ENCODE measurements at places on chromosomes 16 and 17.

DNA sequence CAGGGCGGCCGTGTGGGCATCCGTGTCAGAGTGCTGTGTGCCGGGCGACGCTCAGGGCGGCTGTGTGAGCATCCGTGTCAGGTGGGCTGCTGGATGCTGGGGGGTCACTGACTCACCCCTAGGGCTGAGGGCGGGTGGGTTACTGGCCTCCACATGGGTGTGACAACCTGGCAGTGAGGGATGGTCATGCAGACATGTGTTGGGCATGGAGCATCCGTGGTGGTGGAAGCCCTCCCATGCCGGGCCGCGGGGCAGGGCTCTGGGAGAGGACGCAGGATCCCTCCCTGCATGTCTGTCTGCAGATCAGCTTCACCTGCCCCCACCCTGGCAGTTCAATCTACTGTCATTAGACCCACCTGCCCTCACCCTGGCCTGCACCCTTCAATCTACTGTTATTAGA lies 56.3 kb downstream of the METRNL start:
- no peak for DNase-seq

DNA sequence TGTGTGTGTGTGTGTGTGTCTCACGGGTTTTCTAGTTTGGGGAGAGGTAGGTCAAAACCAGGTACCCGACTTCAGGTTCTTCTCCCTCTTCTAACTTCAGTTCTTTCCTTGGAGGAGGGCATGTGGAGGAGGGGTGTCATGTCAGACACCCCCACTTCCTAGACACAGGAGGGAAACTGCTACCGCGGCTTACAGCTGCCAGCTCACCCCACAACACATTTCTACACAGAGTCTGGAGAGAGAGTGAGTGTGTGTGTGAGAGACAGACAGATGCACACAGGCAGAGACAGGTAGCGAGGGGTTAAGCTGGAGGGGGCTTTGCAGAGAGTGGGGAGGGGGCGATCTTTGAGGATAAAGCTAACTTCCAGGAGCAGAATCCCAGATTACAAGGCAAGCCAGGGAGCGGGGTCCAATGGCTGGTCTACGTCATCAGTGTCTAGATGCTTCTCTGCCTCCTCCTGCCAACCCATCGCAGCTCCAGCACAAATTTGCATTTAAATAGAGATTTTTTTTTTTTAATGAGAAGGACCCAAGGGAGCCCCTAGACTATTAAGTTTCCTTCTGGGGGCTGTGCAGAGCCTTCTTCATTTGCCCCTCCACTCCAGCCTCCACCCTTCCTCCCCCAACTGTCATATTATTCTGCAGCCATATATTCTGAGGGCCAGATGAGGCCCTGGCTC lies 48.9 kb downstream of the MRM1 start:
- DNase-seq, result no peak

DNA sequence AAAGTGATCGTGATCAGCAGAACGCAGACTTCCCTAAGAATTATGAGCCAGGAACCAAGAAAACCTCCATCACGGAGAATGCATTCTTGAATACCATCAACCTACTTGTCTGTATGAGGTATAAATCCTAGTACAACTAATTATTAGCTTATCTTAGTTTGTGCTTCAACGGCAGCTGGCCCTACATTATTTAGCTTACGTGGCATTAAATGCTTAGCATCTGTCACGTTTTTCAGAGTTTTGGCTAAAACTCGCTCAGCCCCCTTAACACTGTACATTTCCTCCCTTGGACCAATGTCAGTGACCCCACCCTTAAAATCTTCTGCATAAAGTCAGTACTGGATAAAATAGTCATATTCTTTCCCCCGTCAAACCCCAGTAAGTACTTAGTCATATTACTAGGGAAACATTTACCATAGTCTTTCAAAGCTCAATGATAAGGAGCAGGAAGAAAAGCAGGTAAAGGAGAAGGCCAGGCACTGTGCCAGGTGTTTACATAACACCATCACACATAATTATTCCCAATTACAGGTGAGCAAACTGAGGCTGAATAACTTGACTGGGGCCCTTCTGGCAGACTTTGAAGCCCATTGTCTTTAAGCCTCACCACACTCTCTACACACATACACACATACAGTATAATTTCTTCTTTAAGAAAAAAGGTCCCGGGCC lies 16.6 kb upstream of the TXNDC11 start:
- no peak for DNase-seq

- DNase-seq, result peak; percentile 74
Measured at GRCh38 chr17:28725660-28726225, 290 bp downstream of the TLCD1 start.

GRCh38 chr17:73227379-73227778 lies 34.3 kb downstream of the CPSF4L start:
- DNase-seq, result peak; percentile 43

- DNase-seq, result no peak
Measured at GRCh38 chr16:86618431-86619238, 40.3 kb downstream of the FOXL1 start.

GRCh38 chr16:88070989-88071625 lies 119.9 kb downstream of the BANP start:
- no peak for DNase-seq

DNA sequence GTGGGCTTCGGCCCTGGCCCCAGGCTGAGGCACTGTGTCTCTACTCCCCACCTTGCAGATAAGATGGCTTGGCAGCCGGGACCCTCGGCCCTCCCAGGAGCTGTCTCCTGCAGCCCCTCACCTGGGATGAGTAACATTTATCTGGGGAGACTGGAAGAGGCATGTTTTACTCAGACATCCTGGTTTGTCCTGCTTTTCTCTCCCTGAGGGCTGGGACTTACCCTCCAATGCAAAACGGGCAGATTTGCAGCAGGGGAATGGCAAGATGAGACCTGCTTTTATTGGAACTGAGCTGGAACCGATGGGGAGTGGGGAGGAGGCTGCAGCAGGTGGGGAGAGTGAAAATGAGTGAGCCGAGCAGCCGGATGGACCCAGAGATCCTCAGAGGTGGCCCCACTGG lies 27.3 kb upstream of the UBE2G1 start:
- DNase-seq, result no peak

DNA sequence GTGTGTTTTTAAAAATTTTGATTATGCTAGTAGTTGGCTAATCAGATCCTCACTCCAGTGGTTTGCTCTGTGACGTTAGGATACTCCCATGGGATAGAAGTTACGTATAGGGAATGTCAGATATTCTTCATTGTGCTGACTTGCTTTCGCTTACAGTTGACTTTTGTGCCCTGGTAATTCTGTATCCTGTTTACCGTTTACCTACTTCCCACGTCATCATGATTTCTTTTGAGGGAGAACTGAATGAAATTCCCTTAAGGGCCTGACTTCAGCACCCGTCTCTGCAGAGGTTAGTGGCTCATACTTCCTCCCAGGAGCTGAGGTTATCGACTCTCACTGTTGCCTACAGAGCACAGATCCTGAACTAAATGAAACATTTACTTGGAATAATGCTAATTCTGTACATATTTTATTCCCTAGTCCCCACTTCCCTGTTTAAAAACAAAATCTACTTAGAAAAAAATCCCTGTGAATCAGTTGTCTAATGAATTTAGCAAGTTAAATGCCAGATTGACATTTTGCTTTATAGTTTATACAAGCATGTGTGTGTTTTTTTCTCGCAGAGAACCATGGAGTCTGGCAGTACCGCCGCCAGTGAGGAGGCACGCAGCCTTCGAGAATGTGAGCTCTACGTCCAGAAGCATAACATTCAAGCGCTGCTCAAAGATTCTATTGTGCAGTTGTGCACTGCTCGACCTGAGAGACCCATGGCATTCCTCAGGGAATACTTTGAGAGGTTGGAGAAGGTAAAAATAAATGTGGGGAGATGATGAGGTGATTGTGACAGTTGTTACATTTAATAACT lies 2.8 kb downstream of the PRKAR1A start:
- no peak for DNase-seq

- no peak for DNase-seq
Measured at GRCh38 chr17:74407384-74407783, 24.5 kb upstream of the GPRC5C start.

DNA sequence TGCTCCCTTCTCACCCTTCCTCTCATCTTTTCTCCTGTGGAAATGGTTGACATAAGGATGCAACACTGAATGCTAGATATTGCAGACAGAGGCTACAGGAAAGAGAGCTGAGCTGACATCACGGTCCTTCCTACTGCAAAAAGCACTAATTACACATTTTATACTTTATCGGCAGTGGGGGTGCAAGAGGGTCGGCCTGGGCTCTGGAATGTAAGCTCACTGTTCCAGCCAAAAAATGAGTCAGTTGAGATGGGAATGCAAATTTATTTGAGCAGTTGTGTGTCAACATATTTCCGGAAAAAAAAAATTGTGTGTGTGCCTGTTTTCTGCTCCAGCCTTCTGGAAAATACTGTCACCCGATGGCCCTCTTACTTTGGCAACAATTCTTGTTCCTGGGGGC lies 14.1 kb upstream of the MRTFB start:
- DNase-seq, result no peak

GRCh38 chr16:84410361-84411138 lies 42.2 kb downstream of the ATP2C2 start:
- no peak for DNase-seq

- DNase-seq, result peak; percentile 33
Measured at GRCh38 chr16:66275775-66276428, 90.6 kb upstream of the CDH5 start.

- no peak for DNase-seq
Measured at GRCh38 chr16:48531011-48531962, 78.7 kb downstream of the N4BP1 start.

- DNase-seq, result no peak
Measured at GRCh38 chr16:68737730-68738629, 888 bp downstream of the CDH1 start.

DNA sequence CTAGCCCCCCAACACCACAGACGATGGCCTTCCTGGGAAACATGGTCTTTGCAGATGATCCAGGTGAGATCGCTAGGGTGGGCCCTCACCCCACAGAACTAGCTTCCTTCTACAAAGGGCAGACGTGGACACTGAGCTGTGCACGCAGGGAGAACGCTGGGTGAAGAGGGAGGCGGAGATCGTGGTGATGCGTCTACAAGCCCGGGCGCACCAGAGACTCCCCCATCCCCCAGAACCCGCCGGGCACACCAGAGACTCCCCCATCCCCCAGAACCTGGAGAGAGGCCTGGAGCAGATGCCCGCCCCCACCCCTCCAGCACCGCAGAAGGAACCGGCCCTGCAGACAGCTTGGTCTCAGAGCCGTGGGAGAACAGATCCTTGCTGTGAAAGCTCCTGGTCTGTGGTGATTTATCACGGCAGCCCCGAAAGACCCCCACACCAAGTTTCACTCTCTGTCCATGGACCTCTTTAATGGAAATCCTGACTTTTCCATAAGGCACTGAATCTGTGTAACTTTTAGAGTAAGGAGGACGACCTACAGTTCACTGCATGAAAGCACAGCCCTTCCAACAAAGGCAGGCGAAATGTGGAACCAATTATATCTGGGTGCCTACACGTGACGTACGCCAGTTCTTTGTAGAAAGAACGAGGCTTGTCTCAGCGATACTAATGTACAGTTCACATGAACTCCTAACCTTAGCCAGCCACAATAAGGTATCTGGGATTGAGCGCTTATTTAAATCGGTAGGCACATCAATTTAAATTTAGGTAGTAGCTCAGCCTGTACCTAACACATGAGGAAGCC lies 88.5 kb downstream of the ANKRD11 start:
- no peak for DNase-seq

GRCh38 chr17:49616601-49617131 lies 41.0 kb downstream of the NXPH3 start:
- DNase-seq, result no peak

DNA sequence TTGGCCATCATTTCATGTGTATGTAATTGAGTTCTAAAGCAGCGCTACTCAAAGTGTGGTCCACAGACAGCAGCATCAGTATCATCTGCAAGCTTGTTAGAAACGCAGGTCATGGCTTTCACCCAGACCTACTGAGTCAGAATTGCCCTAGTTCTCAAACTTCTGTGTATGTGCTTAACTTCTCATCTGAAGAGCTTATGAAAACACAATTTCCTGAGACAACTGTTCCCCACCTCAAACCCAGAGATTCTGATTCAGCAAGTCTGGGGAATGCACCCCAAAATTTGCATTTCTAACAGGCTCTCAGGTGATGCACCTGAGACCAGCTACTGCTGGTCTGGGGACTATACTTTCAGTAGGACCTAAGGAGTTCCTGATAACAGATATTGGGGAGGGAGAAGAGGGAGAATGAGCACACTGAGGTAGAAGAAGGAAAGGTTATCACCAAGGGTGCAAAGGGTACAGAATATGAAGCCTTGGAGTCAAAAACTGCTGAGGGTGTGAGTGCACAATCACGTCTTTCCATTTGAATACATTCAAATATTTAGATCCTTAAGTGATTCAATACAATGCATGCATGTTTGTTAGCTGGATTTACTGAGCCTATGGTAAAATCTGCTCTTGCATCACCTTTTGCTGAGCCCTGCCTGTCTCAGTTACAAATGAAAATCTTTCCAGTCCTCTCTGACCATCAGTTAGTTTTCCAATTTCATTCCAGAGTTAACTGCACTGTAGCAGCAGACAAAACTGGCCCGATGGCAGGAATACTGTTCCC lies 29.2 kb upstream of the SKAP1 start:
- peak; percentile 74 for DNase-seq
